Stimulated activated CD8-positive, alpha-beta memory T cell treated with anti-CD3 and anti-CD28 coated beads, Interleukin-7, amount 100 ng/mL, for 1 hour (primary cell): ENCODE measurements at places on chromosomes 1 and 21.
A peak's percentile ranks its signal among the peaks of the same experiment; 100 is the strongest.

GRCh38 chr21:36209626-36210171 is 53.1 kb downstream of the DOP1B start:
- DNase-seq = no peak

DNA sequence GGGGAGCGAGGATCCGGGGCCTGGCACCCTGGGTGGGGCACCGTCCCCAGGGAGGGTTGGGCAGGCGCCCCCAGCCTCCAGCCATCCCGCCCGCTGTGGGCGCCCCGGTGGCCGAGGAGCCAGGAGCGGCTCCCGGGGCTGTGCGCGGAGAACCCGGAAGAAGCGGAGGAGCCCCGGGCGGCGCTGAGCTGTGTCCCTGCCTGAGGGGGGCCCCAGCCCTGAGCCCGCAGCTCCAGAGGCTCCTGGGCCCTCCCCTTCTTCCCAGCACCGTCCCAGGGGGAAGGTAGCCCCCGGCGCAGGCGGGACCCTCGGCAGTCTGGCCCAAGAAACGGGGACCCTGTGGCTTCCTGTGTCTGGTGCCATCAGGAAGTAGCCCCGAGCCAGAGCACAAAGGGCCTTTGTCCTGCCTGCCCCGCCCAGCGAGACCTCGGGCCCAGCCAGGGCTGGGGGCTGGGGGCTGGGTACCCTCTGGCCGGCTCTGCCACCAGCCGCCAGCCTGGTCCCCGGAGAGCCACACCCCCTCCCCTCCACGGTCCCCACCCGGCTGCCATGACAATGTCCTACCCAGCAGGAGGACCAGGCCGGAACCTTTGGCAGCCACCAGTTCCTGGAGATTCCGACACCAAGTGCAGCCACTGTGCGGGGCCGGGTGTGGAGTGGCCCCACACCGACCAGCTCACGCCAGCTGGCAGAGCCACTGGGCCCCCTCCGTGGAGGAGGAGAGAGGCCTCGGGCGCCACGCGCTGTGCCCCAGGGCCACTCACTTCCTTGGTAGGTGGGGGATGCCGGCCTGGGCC is 15.6 kb upstream of the TTLL10 start:
- no peak for DNase-seq

GRCh38 chr1:28518745-28519341 is 13.0 kb downstream of the RCC1 start:
- no peak for DNase-seq

GRCh38 chr1:38456531-38456876 is 403.1 kb downstream of the RRAGC start:
- no peak for DNase-seq

GRCh38 chr1:40980068-40980452 is 564 bp downstream of the CTPS1 start:
- DNase-seq = no peak

GRCh38 chr1:18297896-18298648 is 182.7 kb upstream of the KLHDC7A start:
- no peak for DNase-seq

- no peak for DNase-seq
These were observed 7.1 kb downstream of the AMIGO1 start for GRCh38 chr1:109502364-109502851.

- no peak for DNase-seq
These were observed 90.0 kb downstream of the POU2F1 start for GRCh38 chr1:167310732-167311131.

GRCh38 chr1:232868793-232869491 is 63.7 kb downstream of the MAP10 start:
- no peak for DNase-seq

GRCh38 chr1:157233131-157233530 is 94.9 kb upstream of the ETV3 start:
- no peak for DNase-seq

DNA sequence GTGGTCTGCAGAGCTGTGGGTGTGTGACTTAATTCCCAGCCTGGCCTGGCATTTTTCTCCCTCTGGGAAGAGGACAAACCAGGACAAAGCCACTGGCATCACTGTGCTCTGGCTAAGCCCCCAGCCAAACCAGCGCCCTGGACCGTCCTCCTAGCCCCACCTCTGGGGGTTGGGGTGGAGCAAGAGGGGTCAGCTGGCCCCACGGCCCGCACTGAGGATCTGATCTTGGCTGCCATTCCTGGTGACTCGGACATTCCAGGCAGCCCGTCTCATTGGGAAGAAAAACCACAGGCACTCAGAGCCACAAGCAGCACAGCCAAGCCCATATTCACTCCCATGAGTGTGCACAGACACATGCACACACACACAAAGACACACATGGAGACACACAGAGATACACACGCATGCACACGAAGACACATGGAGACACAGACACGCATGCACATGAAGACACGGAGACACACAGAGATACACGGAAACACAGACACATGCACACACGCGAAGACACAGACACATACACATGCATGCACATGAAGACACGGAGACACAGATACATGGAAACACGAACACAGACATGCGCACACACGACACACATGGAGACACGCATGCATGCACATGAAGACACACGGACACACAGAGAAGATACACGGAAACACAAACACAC is 2.3 kb upstream of the MXRA8 start:
- no peak for DNase-seq

- no peak for DNase-seq
These were observed 647.5 kb downstream of the SMYD3 start for GRCh38 chr1:245859493-245860114.

- no peak for DNase-seq
These were observed 7.7 kb downstream of the NTPCR start for GRCh38 chr1:232958067-232958466.

DNA sequence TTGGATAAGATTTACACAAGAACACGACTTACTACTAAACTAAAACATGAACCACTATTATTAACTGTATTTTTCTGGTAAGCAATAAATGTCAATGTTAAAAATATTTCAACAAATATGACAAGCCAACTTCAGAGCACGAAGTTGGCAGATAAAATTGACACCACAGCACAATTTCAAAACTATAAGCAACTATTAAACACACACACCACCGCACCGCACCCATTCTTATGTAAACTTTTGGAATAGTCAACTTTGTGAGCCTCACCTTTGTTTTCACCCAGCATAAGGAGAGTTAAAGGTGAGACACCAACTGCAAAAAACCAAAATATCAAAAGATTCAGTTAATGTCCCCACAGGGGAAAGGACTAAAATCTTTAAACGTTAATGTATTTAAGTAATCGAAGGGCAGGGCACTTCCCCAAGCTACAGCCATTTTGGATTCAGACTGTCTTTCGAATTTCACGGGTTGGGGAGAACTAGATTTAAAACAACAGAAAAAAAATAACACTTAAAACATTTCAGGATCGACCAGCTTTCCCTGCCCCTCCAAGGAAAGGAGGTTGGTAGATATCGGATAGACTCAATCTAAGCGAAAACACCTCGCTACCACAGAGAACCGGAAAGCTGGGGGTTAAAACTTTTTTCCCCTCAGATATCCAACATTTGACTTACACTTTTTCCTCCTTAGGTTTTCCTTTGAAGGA is 872 bp downstream of the GPBP1L1 start:
- no peak for DNase-seq

- peak; percentile 9 for DNase-seq
These were observed 4.0 kb upstream of the LACTBL1 start for GRCh38 chr1:22976461-22977243.

DNA sequence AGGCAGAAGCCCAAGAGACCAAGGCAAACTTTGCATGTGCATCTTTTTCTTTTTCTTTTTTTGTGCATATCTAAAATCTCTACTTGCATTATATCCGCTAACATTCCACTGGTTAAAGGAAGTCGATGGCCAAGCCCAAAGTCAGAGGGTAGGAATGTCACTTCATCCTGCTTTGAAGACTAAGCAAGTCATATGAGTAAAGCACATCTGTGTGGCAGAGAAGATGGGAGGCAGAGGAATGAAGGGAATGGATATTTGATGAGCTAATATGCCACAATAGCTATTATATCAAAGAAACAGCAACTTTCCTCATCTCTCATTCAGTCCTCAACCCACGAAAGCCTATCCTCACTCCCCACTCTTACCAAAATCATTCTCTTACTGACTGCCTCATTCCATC is 59.3 kb downstream of the RNF220 start:
- no peak for DNase-seq

DNA sequence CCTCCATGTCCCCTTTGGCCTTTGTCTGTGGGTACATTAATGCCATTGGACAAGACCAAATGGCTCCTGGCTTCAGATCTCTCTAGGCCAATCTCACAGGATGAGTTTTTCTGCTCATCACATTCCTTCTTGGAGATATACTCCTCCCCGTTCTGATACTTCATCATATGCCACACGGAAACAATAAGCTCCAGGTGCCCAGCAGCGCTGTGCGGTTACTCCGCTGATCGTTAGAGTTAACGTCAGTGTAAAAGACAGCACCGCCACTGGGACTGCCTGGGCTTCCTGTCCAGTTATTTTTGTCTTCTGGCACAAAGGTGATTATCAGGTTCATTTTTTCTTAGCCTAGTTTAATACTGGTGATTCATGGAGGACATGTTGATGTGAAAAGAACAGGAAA is 22.5 kb downstream of the CACHD1 start:
- DNase-seq = no peak

- DNase-seq = no peak
These were observed 633.2 kb upstream of the NEGR1 start for GRCh38 chr1:72915581-72915980.

GRCh38 chr21:44653656-44654575 is 543 bp downstream of the KRTAP12-4 start:
- peak; percentile 10 for DNase-seq

GRCh38 chr1:163844459-163844858 is 522.7 kb downstream of the NUF2 start:
- no peak for DNase-seq

- no peak for DNase-seq
These were observed 1.2 kb downstream of the LRIG2 start for GRCh38 chr1:113074237-113074636.

DNA sequence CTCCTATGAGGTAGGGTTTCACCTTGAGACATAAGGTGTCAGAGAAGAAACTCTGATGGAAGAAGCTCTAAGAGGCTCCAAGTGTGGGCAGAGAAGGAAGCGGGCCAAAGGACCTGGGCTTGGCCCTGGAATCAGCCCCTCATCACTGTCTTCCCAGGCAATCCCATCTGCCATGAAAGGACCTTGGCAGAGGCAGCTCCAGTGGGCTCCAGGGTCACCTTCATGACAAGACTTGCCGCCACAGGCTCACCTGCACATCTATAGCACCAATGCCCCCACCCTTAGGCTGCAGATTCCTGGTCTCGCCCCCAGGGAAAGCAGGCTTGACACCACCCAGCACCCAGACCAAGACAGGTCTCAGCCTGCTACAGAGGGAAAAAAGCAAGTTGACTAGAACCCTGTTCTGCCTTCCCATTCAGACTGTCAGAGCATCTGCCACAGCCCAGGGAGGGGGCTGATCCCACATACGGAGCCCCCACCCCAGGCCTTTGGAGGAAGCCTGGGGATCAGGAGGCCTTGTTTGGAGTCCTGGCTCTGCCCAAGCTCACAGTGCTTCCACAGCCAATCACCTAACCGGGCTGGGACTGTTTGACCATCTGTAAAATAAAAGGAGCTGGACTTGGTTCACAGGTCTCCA is 490 bp upstream of the FAM110D start:
- DNase-seq = no peak

DNA sequence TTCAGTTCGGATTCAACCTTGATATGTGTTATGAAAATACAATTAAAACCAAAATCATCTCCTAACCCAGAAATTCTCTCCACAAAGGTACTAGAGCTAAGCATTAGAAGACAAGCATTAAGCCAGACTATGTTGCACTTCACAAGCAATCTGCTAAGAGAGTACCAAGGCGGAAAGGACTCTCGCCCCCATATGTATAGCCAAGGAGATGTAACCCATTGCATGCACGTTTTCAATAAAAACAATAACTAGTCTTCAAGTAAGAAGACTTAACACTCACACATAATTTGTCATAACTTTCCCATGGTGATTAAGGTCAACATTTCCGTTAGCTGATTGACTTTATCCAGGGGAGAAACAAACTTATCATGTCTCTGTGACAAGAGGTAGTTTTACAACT is 27.6 kb upstream of the PTPRC start:
- no peak for DNase-seq

DNA sequence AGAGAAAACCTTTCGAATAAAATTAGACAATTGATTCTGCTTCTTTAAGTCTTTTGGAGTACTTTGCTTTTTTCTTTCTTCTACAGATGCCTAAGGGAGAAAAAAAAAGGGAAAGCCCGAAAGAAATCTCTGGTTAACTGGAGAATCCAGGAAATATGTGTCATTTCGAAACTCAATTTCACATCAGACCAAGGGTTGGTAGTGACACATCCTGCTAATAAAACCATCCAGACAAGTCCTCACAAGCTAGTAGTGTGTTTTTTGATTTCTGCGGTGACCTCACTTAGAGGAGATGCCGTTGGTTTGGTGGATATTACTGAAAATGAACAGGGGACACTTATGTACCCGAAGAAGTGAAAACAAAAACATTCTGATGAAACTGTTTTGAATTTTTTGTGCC is 726.5 kb upstream of the ADAMTS5 start:
- DNase-seq = no peak

DNA sequence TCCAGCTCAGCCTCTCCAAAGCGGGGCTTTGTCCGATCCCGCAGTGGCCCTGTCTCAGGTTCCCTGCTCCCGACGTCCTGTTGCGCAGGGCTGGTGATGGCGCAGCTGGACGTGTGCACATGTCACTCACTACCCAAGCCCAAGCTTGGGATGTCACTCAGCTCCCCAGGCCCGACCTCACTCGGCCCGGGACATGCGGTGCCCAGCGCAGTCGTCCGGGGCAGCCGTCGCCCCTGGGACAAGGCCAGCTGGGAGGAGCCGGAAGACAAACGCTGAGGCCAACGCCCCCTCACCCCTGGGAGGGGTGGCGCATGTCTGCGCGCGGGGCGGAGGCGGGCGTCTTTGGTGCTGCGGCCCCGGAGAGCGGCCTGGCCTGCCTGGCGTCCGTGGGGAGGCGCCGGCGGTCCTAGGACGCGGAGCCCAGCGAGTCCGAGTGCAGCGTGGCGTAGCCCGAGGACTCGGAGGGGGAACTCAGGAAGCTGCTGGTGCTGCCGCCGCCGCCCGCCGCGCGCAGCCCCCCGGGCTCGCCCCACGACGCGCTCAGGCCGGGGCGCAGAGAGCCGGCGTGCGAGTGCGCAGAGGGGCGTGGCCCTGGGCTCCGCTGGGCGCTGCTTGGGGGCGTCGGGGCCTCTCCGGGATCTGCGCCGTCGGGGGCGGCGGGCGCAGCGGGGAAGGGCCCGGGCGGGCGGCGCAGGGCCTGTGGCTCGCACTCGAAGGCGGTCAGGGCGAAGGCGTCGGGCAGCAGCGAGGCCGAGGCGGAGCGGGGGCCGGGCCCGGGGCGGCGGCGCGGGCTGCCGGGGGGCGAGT is 5.2 kb downstream of the HES3 start:
- no peak for DNase-seq

- no peak for DNase-seq
These were observed 11.2 kb downstream of the SFT2D2 start for GRCh38 chr1:168236836-168237611.
